ENCODE measurements at places on chromosomes 3 and 15.

DNA sequence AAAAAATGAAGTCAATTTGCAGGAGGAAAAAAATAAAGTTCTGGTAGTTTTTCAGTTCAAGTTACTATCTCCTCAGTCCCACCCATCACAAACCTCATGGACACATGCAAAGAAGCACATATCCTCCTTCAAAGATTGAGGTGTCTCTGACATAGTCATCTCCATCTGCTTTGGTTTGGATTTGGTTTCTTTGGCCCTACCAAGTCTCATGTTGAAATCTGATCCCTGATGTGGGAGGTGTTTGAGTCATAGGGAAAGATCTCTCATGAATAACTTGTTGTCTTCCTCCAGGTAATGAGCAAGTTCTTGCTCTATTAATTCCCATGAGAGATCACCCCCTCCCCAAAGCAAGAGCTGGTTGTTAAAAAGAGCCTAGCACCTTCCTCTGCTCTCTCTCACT lies 446.8 kb downstream of the IGSF11 start:
- H3K27me3 ChIP-seq = no peaks in the 10 kb centered on the region
- H3K4me3 ChIP-seq = no peak overlapping the region
- H3K27ac ChIP-seq = no peak overlapping the region
- H3K4me1 ChIP-seq = peaks cover 16% of the 10 kb centered on the region
- peak; percentile 46 for DNase-seq

- H3K27me3 ChIP-seq = no peaks in the 10 kb centered on the region
- no peak for DNase-seq
- H3K27ac ChIP-seq = no peak overlapping the region
- no peak overlapping the region for H3K4me3 ChIP-seq
- no peaks in the 10 kb centered on the region for H3K4me1 ChIP-seq
- peaks cover 5% of the 10 kb centered on the region for H3K36me3 ChIP-seq
Measured at GRCh38 chr15:101338502-101339057, 43.5 kb upstream of the SNRPA1 start.

DNA sequence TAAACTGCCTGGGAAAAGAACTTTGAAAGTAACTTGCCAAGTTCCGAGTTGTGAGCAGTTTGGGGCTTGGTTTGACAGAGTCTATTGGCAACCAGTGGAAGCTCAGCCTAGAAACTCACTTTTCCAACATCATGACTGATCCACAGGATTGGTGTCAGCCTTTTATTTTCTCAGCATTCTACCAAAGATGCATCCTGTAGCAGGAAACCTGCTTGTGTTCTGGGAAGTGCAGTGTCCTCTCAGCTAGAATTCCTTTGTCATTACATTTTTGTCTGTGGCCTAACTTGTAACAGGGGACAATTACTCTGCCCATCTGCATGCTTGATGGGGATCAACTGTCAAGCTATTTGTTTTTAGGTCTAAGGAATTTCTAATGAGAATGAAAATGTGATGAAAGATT lies 116.7 kb upstream of the LMOD3 start:
- DNase-seq = no peak
- H3K4me3 ChIP-seq = no peak overlapping the region
- H3K27ac ChIP-seq = no peak overlapping the region
- H3K27me3 ChIP-seq = no peaks in the 10 kb centered on the region
- H3K36me3 ChIP-seq = no peaks in the 10 kb centered on the region

GRCh38 chr3:27888562-27888961 lies 166.4 kb upstream of the EOMES start:
- H3K4me1 ChIP-seq = no peaks in the 10 kb centered on the region
- H3K27ac ChIP-seq = no peak overlapping the region
- H3K4me3 ChIP-seq = no peak overlapping the region
- peak; percentile 20 for DNase-seq
